Activated B cell treated with CpG ODN at 0.5 μM for 24 hours (primary cell): ENCODE measurements at places on chromosomes 11 and 22. TPM values are rescaled to one million over a fixed set of nuclear protein-coding genes. Genes with fewer than 3 reads are reported as not detected.

- no peak overlapping the region for H3K27ac ChIP-seq
- H3K4me3 ChIP-seq, result no peak overlapping the region
- H3K36me3 ChIP-seq, result peaks cover 26% of the 10 kb centered on the region
These were observed 30.4 kb downstream of the SIK2 start for GRCh38 chr11:111632516-111633220.

BTBD10 gene
- total RNA-seq, result 18.8 and 25.1 TPM in 2 replicates

LRRN4CL gene
- 0.13 and 0.17 TPM in 2 replicates for total RNA-seq

GPR83 gene
- total RNA-seq, result 0.16 and 0.17 TPM in 2 replicates

C11orf16 gene
- not detected in 2 replicates for total RNA-seq

GRCh38 chr11:95170294-95170693, 60.7 kb downstream of the SESN3 start:
- no peak overlapping the region for H3K4me3 ChIP-seq
- no peak overlapping the region for H3K27ac ChIP-seq
- H3K27me3 ChIP-seq, result no peaks in the 10 kb centered on the region
- H3K4me1 ChIP-seq, result peaks cover 13% of the 10 kb centered on the region
- H3K36me3 ChIP-seq, result peaks cover 51% of the 10 kb centered on the region
- no peak for DNase-seq

CCDC83 gene
- not detected in 2 replicates for total RNA-seq

GRCh38 chr11:76257074-76257719, 50.9 kb upstream of the WNT11 start:
- peaks cover 13% of the 10 kb centered on the region for H3K27me3 ChIP-seq
- no peak overlapping the region for H3K4me3 ChIP-seq
- DNase-seq, result no peak
- no peak overlapping the region for H3K27ac ChIP-seq
- no peaks in the 10 kb centered on the region for H3K36me3 ChIP-seq
- H3K4me1 ChIP-seq, result no peaks in the 10 kb centered on the region

NXPE1 gene
- total RNA-seq, result not detected in 2 replicates

GRCh38 chr11:62556108-62556874, 9.7 kb upstream of the AHNAK start:
- peaks cover 33% of the 10 kb centered on the region for H3K36me3 ChIP-seq
- peak overlapping the region; percentile 99 for H3K27ac ChIP-seq
- H3K27me3 ChIP-seq, result no peaks in the 10 kb centered on the region
- peak overlapping the region; percentile 81 for H3K4me3 ChIP-seq
- peak; percentile 64 for DNase-seq
- peaks cover 87% of the 10 kb centered on the region for H3K4me1 ChIP-seq

CD3G gene
- total RNA-seq, result 0.20 TPM in 1 of 2 replicates, not detected in the other

DNA sequence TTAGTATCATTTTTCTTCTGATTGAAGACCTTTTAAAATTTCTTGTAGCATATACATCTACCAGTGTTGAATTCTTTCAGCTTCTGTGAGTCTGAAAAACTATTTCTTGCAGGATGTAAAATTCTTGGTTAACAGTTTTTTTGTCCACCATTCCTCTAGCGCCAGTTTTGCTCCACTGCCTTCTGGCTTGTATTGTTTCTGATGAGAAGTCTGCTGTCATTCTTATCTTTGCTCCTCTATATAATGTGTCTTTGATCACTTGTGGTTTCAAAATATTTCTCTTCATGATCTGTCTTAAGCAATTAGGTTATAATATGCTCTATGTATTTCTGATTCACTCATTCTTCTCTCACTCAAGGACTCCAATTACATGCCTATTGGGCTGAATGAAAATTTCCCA, 152.3 kb downstream of the INSC start:
- no peaks in the 10 kb centered on the region for H3K4me1 ChIP-seq
- H3K27ac ChIP-seq, result no peak overlapping the region
- no peaks in the 10 kb centered on the region for H3K36me3 ChIP-seq
- H3K4me3 ChIP-seq, result no peak overlapping the region
- DNase-seq, result no peak

- no peaks in the 10 kb centered on the region for H3K4me1 ChIP-seq
- no peak overlapping the region for H3K4me3 ChIP-seq
- peak; percentile 35 for DNase-seq
- H3K27ac ChIP-seq, result no peak overlapping the region
These were observed 8.5 kb downstream of the DCHS1 start for GRCh38 chr11:6646918-6647679.

GRCh38 chr11:121591405-121592033, 138.8 kb upstream of the SORL1-AS1 start:
- no peak for DNase-seq
- H3K27ac ChIP-seq, result peak overlapping the region; percentile 93
- peaks cover 36% of the 10 kb centered on the region for H3K4me1 ChIP-seq
- H3K4me3 ChIP-seq, result peak overlapping the region; percentile 49

CEND1 gene
- 0.27 and 0.34 TPM in 2 replicates for total RNA-seq

DNA sequence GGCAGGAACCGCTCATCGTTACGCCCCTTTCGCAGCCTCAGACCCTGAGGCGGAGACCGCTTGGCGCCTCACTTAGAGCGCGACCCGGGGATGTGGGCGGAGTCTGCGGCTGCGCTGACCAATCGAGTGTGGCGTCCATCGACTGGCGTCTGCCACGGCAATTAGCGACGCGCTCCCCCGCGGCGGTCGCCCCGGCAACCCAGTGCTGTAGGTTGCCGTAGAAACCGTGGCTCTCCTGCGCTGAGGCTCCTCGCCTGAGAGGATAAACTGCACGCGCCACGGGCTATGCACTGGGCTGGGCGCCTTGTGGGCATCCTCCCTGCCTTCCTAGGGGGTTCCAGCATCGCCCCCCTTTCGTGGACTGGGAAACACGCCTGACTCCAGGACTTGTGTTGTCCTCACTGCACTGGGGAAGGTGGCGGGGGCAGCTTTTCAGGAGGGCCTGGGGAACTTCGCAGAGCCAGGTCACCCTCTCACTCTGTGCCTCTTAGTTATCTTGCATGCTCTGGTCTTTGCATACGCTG, 701 bp upstream of the P2RX6 start:
- no peaks in the 10 kb centered on the region for H3K27me3 ChIP-seq
- peak overlapping the region; percentile 92 for H3K27ac ChIP-seq
- peak overlapping the region; percentile 93 for H3K4me3 ChIP-seq
- H3K36me3 ChIP-seq, result no peaks in the 10 kb centered on the region

DNA sequence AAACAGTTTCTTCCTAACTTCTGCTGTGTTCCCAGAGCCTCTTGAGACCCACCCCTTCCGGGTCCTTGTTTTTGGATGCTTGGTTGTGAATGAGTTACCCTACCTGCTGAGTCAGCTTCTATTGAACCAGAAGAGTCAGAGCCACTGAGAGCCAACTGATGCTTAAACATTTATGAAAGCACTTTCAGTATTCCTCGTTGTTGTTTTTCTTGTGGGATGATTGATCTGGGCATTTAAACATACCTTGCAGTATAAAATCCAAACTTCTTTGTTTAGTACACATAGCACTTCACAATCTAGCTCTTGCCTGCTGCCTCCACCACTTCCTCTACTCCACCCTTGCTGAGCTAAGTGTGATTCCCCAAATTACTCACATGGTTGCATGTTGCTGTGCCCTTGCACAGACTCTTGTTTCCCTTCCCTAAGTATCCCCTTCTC, 5.5 kb downstream of the PRSS23 start:
- DNase-seq, result no peak
- H3K4me3 ChIP-seq, result no peak overlapping the region
- peaks cover 19% of the 10 kb centered on the region for H3K27me3 ChIP-seq
- H3K4me1 ChIP-seq, result peaks cover 2% of the 10 kb centered on the region

- DNase-seq, result no peak
- H3K27ac ChIP-seq, result no peak overlapping the region
- H3K36me3 ChIP-seq, result no peaks in the 10 kb centered on the region
- H3K4me3 ChIP-seq, result no peak overlapping the region
- no peaks in the 10 kb centered on the region for H3K4me1 ChIP-seq
These were observed 57.3 kb downstream of the TP53I11 start for GRCh38 chr11:44893308-44893822.

GRCh38 chr11:127804747-127805400, 782.5 kb downstream of the ETS1 start:
- DNase-seq, result no peak
- no peaks in the 10 kb centered on the region for H3K4me1 ChIP-seq
- H3K36me3 ChIP-seq, result no peaks in the 10 kb centered on the region
- H3K27ac ChIP-seq, result no peak overlapping the region
